RPMI7951 (cell line): ENCODE measurements at places on chromosomes 2 and 18.

DNA sequence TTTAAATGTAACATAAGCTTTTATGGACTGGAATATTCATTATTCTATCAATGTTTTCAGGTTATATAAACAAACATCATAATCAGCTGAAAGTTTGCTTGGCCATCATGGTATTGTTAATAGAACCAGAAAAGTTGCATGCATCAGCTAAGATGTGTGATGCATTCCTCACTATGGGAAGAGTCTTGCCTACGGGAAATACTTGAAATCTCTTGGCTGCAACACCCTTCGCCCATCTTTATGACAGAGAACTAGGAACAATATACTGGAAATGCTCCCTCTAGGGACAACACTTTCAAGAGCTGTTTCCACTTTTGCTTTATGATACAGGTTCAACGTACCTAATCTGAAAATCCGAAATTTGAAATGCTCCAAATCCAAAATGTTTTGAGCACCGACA lies 1390.8 kb downstream of the DPP10 start:
- DNase-seq: no peak

- DNase-seq: peak; percentile 85
Observed at GRCh38 chr2:191892391-191892790, 45.5 kb upstream of the CAVIN2 start.

DNA sequence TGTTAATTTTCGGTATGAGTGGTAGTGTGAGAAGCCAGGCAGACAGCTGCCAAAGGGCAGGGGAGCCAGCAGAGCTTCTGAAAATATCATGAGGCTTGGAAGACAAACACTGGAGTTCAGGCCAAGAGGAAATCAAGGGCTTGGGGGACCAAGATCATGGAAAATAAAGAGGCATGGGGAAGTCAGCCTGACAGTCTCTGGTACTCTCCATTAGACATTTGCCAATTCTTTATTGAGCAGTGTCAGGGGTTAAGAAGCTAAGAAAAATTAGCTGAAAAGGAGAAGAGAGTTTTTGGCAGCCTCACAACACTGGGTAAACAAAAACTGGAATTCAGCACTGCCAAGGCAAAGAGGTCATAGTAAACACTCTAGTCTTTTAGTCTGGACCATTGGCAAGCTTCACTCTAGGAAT lies 612.7 kb downstream of the EPHA4 start:
- DNase-seq: no peak

DNA sequence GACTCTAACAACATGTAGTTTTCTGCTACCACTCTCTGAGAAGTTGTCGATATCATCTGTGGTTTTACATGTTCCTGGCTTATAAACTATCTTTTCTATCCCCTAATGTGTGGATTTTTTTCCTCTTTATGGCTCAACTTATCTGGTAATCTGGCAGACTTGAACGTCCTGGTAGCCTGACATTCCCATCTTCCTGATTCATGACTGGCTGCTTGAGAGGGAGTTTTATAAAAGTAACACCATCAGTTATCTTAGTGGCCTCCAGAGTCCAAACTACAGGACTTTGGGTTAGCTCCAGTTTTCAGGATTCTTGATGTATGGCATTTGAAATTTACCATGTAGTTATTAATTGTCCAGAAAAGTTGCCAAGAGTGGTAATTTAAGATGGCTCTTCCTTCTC lies 174.0 kb upstream of the GULP1 start:
- DNase-seq: no peak

- DNase-seq: peak; percentile 10
Observed at GRCh38 chr18:47397671-47398319, 146.3 kb upstream of the SKOR2 start.

GRCh38 chr2:128596396-128597120 lies 277.9 kb upstream of the HS6ST1 start:
- DNase-seq: no peak

- peak; percentile 90 for DNase-seq
Observed at GRCh38 chr18:77129150-77129551, 3.4 kb downstream of the MBP start.

DNA sequence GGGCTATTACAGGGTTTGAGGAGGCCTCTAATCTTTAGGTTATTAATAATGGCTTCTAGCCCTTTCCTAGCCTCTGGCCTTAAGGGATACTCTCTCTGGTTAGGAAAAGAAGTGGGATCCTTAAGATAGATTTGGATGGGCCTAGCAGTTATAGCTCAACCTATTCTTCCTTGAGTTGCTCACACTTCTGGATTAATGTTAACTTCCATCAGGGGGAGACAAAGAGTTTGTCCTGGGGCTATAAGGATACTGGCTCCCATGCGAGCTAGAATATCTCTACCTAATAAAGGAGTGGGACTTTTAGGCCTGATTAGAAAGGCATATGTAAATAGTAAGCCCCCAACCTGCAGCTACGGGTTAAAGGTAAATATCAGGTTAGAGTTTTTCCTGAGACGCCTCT lies 14.3 kb upstream of the PTH2R start:
- DNase-seq: peak; percentile 11

DNA sequence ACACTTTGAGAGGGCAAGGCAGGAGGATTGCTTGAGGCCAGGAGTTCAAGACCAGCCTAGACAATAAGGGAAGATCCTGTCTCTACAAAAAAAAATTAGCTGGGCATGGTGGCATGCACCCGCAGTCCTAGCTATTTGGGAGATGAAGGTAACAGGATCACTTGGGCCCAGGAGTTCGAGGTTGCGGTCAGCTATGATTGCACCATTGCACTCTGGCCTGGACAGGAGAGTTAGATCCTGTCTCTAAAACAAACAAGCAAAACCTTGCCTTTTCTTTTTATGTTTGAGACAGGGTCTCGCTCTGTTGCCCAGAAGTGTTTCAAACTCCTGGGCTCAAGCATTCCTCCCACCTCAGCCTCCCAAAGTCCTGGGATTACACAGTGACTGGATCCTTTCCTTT lies 14.5 kb upstream of the THADA start:
- DNase-seq: no peak

DNA sequence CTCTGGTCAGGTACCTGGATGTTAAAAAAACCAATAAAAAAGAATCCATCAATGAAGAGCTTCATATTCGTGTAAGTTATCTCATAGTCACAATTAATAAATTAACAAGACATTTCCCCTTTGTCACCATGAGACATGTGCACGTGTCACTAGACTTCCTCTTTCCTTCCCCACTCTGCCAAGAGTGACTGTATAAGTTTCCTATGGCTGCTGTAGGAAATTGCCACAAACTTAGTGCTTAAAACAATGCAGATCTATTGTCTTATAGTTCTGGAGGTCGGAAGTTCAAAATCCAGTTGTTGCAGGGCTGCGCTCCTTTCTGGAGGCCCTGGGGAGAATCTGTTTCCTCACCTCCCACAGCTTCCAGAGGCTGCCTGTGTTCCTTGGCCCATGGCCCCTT lies 35.8 kb downstream of the SLC9A4 start:
- DNase-seq: no peak

DNA sequence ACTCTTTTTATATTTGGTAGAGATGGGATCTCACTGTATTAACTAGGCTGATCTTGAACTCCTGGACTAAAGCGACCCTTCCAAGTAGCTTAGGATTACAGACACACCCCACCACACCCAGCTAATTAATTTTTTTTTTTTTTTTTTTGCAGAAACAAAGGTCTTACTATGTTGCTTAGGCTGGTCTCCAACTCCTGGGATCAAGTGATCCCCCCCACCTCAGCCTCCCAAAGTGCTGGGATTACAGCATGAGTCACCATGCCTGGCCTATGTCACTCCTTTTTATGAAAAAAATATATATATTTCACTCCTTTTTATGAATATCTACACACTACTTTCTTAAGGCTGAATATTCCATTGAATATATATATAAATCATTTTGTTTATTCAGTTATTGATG lies 162.8 kb downstream of the MGAT5 start:
- peak; percentile 30 for DNase-seq

DNA sequence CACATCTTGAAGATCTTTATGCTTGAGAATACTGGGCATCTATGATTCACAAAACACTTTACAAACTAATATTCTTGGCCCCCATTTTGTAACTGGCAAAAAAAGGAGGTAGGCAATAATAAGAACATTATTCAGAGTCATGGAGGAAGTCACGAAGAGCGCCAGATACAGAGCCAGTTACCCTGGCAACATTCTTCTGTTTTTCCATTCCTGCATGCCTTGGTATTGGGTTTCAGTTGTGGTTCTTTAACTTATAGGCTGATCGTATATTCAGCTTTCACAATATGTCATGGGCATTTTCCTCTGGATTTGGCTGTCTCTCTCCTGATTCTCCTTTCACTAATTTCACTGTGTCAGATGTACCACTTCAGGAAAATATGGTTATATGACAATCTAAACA lies 234.7 kb downstream of the HRH4 start:
- DNase-seq: peak; percentile 8

- no peak for DNase-seq
Observed at GRCh38 chr18:60893355-60894097, 439.7 kb upstream of the CDH20 start.

- DNase-seq: no peak
Observed at GRCh38 chr2:79223539-79223938, 64.0 kb upstream of the REG3A start.

DNA sequence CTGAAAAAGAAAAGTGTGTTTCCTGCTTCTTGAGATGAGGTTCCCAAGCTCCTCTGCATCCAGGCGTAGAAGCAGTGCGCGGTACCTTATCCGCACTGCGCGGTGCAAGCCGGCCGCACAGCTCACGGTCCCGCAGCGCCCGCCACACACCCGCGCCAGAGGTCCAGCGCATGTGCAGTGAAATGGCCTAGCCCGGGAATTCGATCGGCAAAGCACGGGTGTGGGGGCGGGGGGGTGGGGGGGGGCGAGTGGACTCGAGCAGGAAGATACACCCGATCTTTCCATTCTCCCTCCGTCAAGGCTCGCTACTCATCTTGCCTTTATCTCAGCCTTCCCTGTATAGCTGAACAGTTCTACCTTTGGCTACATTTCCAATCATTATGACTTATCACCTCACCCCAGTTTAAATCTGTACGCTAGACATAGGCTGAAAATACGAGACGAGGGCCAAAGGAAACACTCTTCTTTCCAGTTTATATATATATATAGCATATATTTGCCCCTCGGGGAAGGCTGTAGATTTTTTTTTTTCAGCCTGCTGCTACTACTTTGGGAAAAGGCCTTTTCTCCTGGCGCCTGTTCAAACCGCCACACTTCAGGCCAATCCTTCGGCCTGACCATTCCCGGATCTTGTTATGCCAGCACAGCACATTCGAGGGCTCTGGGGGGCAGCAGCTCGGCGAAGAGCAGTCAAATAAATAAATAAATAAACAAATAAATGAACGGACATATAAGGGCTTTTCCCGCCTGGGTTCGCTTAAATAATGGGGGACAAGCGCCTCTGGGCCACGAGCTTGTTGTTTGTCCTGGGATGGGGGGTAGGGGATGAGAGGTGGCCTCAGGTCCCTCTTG lies 10.4 kb downstream of the HOXD8 start:
- DNase-seq: peak; percentile 76
